ENCODE measurements at places on chromosomes 16 and 17.

- DNase-seq, result peak; percentile 62
Measured at GRCh38 chr17:19019041-19019941, 14.7 kb upstream of the FAM83G start.

GRCh38 chr17:78882540-78883088 is 20.4 kb downstream of the CEP295NL start:
- DNase-seq, result no peak

- no peak for DNase-seq
Measured at GRCh38 chr17:82536512-82537201, 17.1 kb downstream of the FOXK2 start.

DNA sequence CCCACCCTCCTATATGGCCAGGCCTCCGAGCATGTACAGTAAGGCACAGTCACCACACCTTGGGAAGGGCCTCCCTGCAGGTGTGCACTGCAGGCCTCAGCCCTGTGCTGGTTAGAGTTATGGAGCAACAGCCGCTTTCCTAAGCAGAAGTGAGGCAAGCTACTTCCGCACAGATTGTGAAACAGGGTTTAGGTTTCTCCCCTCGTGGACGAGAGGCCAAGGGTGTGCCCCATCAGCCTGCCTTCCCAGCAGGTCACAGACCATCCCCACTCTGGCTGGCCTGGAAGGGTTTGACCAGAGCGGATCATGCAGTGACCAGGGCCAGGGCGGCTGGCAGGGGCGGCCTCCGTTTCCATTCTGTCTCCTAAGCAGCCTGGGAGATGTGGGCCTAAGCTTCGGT is 4.7 kb downstream of the MSRB1 start:
- no peak for DNase-seq

DNA sequence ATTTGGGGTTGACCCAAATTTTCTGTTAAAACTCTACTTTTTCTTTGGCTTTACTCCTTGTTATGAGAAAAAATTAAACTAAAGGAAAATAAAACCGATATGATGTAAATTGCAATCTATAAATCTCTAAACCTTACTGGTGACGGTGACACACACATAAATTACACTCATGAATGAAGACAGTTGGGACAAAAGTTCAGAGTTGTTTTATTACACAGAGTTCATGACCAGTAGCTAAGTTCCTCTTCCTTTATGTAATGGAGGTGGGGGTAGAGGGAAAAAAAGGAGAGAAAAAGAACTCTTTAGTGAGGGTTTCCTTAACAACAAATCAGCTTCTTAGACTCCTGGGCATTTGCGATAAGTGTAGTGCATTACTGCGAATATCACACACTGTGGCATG is 220.7 kb downstream of the KCNJ2 start:
- no peak for DNase-seq
